ENCODE measurements at places on chromosomes 6 and 20.

DNA sequence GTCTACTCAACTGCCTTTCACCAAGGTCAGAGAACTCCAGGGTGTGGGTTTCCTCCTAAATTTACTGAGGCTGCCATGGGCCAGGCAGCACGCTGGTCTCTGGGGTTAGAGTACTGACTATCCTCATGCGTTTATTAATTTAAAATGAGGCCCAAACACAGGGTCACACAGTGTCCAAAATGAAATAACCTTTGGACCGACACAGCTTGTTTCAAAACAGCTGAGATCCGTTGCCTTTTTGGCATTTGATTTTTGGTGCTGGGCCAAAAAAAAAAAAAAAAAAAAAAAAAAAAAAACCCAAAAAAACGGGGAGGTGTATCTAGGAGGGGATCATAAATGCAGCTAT lies 14.6 kb upstream of the TOX2 start:
- DNase-seq, result no peak

DNA sequence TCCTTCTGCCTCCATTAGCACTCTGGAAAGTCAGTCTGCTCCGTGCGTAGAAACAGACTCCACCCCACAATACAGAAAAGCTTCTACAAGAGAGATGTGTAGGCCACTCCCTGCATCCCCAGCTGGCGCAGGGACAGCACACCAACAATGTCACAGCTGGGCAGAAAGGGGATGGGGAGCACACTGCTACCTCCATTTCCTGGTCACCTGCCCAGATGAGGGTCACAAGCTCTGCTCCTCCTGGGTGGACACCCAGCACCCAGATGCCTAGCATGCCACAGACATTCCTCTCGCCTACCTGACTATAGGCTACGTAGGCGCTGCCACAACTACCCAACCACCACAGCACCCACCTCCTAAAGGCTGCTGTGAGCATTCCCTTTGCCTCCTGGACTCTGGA lies 12.2 kb downstream of the BEND3 start:
- no peak for DNase-seq

- DNase-seq, result no peak
These were observed 15.3 kb downstream of the RSPO4 start for GRCh38 chr20:986733-987355.

- no peak for DNase-seq
These were observed 88.9 kb downstream of the CD109 start for GRCh38 chr6:73784726-73785505.

DNA sequence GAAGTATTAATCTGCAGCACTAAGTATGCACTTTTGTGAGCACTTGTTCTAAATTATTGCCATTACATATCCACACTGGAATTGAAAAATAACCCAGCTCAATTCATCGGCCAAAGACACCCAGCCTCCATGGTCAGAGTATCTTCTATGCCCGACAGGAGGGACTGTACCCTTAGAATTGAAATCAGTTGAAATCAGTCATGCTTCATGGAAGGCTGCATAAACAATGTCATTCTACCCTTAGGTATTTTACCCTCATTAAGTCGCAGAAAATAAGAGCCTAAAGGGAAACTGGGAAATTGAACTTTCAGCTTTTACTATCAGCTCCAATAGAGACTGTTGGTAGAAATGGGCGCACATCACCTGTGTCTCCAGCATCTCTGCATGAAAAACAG lies 2.9 kb upstream of the RAMACL start:
- DNase-seq, result no peak

- no peak for DNase-seq
These were observed 50.1 kb downstream of the SSR1 start for GRCh38 chr6:7262746-7263518.

DNA sequence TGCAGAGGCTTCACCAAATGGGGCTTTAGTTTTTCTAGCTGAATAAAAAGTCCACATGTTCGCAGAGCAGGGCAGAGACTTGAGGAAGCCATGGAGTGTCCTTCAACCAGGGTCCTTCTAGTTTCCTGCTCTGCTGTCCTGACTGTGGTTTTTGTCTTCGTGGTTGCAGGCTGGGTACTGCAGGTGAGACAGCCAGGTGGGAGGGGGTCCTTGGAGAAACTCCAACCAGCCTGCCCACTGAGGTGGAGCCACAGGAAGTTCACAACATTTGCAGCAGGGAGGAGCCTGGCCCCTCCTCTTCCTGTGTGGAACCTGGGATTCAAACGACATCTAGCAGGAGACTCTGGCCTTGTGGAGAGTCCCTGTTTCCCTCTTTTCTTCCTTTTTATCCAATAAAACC lies 68.8 kb upstream of the MYLIP start:
- DNase-seq, result no peak

GRCh38 chr20:25720285-25720684 lies 23.6 kb upstream of the ZNF337 start:
- DNase-seq, result no peak

GRCh38 chr20:38728911-38729642 lies 4.8 kb downstream of the SLC32A1 start:
- no peak for DNase-seq

DNA sequence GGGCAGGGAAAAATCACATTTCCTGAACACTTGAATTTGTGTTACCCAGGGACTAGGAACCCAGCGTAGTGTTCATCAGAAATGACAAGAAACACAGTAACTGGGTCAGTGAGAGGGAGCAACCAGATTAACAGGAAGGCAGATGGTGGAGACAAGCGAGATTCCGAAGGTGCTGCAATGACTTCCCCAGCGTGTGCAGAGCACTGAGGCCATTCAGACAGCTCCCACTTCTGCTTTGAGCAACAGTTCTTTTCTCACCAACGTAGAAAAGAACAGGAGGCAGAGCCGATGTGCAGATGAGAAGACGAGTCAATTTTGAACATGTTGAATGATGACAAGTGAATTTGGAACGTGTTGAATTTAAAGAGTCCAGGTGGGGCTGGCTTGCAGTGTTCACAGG lies 63.1 kb upstream of the IFNGR1 start:
- DNase-seq, result no peak

GRCh38 chr6:167898673-167899311 lies 72.1 kb downstream of the AFDN start:
- DNase-seq, result peak; percentile 37

DNA sequence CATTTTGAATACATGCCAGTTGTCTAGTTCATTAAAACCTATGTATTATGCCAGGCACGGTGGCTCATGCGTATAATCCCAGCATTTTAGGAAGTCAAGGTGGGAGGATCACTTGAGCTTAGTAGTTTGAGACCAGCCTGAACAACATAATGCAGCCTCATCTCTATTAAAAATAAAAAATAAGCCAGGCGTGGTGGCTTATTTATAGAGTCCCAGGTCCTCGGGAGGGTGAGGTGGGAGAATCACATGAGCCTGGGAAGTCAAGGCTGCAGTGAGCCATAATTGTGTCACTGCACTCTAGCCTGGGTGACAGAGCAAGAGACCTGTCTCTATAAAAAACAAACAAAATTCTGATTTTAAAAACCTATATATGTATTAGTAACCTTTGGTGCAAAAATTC lies 27.5 kb downstream of the ORC3 start:
- no peak for DNase-seq

DNA sequence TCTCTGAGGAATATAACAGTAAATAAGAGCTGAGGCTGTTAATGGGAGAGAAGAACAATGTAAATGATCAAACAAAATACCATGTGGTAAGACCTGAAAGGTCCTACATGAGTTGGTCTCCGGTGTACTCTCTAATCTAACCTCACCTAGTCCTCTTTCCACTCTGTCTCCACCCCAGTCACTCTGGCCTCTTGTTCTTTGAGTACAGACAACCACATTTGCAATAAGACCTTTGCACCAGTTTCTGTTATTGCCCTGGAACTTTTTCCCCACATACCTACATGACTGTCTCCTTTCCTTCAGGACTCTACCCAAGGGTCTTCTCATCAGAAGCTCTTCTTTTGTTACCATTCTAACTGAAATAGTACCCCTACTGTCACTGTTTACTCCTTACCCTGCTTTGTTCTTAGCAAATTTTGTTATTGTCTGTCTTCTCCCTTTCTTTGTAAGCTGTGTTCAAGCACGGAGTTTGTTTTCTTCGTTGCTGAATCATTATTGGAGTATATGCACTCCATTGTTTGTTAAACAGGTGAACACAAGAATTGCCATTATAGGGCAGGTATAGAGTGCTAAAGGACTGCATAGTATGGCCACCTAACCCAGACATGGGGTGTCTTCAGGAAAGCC lies 37.3 kb downstream of the MAPK14 start:
- DNase-seq, result no peak

DNA sequence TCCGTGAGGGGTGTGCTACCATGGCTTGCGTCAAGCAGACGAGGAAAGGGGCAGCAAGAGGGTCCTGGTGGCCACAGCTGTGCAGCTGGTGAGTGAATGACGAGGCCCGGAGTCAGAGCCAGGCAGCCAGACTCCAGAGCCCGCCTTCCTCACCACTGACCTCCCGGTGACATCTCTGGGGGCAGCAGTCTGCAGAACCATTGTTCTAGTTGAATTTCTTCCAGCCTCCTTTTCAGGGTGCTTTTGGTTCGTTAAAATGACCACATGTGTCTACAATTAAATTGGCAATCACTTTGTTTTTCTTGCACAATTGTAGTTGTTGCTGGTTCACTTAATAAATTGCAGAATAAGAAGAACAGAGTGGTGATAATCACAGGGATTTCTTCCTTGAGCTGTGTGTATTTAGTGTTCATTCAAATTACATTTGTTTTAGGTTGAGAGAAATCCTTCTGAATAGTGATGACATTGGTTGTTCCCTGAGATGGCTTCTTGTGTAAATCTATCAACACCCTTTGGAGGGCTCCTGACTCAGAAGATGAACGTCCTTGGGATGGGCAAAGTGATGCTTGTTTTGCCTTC lies 96.4 kb downstream of the TULP4 start:
- DNase-seq, result no peak

- no peak for DNase-seq
These were observed 51.3 kb upstream of the FOXC1 start for GRCh38 chr6:1558388-1558787.

DNA sequence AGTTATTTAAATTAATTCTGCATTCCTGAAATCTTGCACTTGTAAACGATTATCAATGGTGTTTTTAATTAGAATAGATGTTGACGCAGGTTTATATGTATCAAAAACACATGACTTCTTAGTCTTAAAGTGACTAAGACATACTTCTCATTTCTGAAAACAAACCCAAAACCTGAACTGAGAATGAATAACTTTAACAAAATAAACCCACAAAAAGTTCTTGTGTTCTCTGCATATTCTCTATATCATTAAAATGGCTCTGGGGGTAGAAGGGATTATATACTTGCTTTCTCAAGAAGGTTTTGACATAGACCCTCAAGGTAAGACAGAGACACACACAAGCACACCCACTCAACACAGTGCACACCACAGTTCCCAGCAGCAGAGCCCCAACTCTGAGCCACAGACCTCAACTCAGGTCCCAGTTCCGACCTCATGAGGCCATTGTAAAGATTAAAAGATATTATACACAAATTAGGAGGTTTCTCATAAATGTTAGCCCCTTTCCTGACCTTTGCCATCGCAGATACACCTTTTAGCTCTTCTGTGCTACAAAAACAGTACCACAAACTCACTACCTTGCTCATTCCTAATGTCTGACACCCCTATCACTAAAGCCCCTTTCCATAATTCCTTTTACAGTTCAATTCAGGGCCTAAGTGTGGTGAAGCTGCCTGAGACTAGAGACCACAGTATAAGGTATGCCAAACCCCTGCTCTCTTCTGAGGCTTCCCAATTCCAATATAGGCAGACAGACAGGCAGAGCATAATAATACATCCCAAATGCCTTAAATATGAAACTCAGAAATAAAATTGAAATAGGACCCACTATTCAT lies 267.8 kb downstream of the PTPRK start:
- no peak for DNase-seq

DNA sequence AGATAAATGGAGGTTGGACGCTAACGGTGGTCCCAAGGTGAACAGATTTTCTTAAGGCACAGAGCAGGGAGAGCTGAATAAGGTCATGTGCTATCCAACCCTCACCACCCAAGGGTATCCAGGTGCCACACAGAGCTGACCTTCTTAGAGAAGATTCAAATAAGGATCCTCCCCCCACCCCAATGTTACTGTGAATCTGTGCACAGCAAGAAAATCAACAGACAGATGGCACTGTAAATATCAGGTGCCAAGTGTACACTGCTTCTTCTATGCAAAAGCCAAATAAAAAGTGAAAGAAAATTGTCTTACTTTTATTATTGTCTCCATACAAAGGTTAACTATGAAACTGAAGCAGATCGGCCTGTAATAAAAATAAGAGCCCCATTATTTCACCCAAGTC lies 96.9 kb downstream of the PAK5 start:
- no peak for DNase-seq

DNA sequence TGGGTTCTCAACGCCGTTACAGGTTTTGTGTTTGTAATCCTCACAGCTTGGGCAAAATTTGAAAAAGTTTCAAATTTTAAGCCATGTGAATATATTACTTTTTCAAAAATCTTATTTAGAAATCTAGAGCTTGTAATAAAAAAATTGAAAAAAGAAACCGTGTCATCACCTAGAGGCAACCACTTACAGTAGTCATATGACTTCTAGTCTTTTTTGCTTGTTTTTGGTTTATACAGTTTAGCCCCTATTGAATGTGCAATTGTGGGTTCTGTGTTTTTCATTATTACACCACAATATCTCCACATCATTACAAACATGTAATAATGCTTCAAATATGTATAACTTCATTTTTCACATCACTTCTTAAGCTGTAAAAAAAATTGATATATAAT lies 888 bp downstream of the DYNLRB1 start:
- DNase-seq, result no peak

GRCh38 chr6:25834950-25835349 lies 3.1 kb upstream of the SLC17A1 start:
- no peak for DNase-seq

GRCh38 chr6:150391890-150392289 lies 23.1 kb downstream of the IYD start:
- no peak for DNase-seq

DNA sequence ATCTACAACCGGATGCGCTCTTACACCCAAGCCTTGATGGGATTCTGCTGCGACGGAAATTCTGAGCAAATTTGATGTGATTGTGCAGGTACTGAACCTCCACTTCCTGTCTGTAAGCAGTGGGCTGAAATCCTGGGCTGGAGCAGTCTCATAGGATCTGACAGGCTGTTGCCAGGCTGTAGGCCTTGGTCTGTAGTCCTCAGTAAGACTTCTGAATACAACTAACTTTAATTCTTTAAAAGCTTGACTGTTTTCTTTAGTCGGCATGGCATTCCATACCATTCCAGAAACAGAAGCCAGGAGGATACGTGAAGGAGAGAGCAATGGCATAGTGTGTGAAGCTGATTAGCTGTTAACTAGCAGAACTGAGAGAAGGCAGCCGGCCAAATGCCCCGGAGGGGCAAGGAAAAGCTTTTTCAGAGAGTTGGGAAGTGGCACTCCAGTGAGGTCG lies 68.3 kb downstream of the ADTRP start:
- peak; percentile 14 for DNase-seq

All from SK-N-MC (cell line).